ENCODE measurements at places on chromosomes 16 and 17.
A peak's percentile ranks its signal among the peaks of the same experiment; 100 is the strongest.

DNA sequence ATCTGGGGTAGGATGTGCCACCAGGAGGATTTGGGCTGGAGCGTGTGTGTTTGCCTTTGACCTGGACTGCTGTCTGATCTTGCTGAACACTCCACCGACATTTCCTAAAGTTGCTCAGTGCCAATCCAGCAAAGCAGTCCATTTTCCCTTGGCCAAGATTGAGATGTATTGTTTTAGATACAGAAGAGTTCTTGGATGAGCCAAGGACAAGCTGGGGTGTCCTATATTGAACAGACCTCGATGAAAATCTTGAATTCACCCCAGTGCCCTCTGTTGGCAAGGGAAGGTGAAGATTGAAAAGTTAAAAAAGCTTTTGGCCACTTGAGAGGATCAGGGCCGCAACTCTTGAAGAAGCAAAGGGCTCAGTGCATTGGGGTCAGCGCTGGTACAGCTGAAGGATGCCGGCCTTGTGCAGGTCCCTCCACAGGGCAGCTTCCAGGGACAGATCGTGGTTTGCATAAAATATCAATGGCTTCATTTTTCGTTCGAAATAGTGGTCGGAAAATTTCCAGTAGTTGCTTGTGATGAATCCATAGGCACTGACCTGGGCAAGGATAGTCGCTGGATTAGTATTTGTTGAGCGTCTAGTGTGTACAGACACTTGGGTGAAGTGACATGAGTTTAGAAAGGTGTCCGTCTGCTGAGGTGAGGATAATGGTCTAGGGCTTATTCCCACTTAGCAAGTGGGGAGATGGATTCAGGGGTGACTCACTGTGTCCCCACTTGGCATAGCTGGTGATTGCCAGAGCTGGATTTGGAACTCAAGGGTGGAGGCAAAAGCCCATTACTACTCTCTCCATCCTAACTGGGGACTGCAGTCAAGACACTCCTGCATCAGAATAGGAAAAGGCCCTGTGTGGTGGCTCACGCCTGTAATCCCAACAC is 19.7 kb downstream of the ST6GALNAC2 start:
- no peak for DNase-seq

- DNase-seq, result no peak
Observed at GRCh38 chr17:62998665-62999393, 32.8 kb downstream of the TANC2 start.

GRCh38 chr16:66728117-66728787 is 23.2 kb downstream of the DYNC1LI2 start:
- DNase-seq, result peak; percentile 71

DNA sequence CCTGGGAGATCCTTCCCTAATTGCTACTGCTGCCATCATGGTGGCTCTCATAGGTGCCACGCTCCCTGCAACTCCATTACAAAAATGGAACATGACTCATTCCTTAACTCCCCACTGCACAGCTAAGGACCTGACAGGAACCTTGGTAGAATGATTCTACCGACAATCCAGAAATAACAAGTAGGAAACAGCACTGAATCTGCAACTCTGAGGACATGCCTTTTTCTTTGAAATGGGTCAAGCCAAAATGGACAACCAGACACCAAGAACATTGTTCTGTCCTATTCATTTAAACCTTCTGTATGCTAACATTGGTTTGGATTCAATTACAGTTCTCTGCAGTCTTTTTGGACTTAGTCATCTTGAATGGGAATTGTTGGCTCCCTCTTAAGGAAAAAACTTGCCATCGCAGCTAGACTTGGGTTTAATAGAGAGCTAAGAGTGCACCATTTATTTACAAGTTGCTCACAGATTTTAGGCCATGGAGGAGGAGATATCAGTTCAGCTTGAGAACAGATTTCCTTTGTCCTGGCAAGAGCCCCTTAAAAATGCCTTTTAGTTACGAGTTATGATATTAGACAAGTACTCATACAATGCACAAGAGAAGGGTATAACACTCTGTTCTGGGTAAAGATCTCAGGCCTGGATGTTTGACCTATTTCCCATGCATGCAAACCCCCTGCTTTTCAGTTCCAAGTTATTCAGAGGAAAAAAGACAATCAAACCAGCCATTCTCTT is 20.9 kb upstream of the NSRP1 start:
- peak; percentile 75 for DNase-seq

- no peak for DNase-seq
Observed at GRCh38 chr16:69240331-69240730, 53.4 kb downstream of the SNTB2 start.

DNA sequence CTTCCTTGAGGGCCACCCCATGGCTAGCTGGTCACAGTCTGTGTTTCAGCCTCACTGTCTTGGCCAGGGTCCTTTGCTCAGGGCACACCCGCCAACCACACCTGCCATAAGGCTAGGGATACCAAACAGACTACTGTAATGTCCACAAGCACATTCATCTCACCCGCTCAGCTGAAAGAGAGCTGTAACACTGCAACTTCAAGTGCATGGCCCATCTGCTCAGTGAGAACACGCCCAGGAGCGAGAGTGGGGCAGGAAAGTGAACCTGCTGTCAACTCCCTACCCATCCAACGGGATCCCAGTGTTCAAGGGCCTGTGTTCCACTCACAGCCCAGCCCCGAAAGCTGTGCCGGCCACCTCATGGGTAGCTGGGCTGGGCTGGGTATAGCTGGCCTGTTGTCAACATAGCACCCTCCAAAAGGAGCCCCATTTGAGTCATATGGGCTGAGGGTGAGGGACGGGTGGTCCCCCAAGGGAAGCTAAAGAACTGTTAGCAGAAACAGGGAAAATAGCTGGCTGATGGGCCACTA is 55.7 kb downstream of the SCNN1B start:
- DNase-seq, result peak; percentile 98

DNA sequence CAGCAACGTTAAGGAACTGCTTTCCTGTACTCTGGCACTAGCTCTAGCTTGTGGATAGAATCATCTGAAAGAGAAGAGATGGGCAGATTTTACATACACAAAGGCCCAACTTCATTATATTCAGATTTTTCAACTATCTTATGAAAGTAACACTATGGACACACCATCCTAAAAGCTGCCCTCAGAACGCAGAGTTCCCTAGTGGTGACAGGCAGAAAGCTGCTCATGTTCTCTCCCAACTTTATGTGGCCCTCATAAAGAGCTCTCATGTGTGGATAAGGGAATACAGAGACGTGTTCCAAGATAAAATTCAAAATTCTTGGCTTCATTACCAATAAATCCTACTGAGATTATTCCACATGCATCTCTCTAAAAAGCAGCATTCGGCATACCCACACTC is 1.5 kb downstream of the CFAP20 start:
- no peak for DNase-seq

GRCh38 chr16:64153718-64154117 is 968.1 kb downstream of the CDH11 start:
- DNase-seq, result no peak

- no peak for DNase-seq
Observed at GRCh38 chr17:72191921-72192799, 71.3 kb downstream of the SOX9 start.

GRCh38 chr16:49592546-49593423 is 219.2 kb downstream of the C16orf78 start:
- peak; percentile 74 for DNase-seq

- no peak for DNase-seq
Observed at GRCh38 chr16:75758215-75758614, 31.9 kb upstream of the CPHXL start.

GRCh38 chr16:75256059-75256571 is 4.7 kb upstream of the BCAR1 start:
- DNase-seq, result no peak

DNA sequence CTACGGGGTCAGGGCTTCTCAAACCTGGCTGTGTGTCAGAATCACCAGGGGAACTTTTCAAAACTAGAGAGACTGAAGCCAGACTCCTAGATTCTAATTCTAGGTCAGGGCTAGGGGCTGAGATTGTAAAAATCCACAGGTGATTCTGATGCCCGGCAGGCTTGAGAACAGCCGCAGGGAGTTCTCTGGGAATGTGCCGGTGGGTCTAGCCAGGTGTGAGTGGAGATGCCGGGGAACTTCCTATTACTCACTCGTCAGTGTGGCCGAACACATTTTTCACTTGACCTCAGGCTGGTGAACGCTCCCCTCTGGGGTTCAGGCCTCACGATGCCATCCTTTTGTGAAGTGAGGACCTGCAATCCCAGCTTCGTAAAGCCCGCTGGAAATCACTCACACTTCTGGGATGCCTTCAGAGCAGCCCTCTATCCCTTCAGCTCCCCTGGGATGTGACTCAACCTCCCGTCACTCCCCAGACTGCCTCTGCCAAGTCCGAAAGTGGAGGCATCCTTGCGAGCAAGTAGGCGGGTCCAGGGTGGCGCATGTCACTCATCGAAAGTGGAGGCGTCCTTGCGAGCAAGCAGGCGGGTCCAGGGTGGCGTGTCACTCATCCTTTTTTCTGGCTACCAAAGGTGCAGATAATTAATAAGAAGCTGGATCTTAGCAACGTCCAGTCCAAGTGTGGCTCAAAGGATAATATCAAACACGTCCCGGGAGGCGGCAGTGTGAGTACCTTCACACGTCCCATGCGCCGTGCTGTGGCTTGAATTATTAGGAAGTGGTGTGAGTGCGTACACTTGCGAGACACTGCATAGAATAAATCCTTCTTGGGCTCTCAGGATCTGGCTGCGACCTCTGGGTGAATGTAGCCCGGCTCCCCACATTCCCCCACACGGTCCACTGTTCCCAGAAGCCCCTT is 10.9 kb downstream of the STH start:
- no peak for DNase-seq

- DNase-seq, result peak; percentile 7
Observed at GRCh38 chr17:17508019-17508535, 11.9 kb upstream of the RASD1 start.

GRCh38 chr17:32016231-32016630 is 9.0 kb downstream of the LRRC37B start:
- no peak for DNase-seq

DNA sequence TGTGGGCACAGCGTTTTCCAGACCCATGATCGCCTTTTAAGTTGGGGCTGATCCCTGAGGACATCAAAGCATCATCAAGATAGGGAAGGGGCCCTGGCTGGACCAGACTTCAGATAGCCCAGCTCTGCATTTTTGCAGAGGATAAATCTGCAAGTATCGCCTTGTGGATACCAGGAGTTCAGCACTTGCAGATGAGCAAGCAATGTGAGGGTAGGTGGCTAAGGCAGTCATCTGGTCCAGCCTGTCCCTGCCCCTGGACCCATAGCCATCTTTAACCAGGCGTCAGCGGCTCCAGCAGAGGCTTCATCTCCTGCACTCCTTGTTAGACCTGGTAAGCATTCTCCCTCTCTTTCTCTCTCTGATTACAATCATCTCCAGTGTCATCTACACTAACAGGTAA is 9.0 kb upstream of the MRPS23 start:
- DNase-seq, result no peak

GRCh38 chr16:87582216-87582965 is 19.9 kb upstream of the JPH3 start:
- DNase-seq, result no peak

- no peak for DNase-seq
Observed at GRCh38 chr16:71384073-71384724, 25.7 kb downstream of the CALB2 start.

DNA sequence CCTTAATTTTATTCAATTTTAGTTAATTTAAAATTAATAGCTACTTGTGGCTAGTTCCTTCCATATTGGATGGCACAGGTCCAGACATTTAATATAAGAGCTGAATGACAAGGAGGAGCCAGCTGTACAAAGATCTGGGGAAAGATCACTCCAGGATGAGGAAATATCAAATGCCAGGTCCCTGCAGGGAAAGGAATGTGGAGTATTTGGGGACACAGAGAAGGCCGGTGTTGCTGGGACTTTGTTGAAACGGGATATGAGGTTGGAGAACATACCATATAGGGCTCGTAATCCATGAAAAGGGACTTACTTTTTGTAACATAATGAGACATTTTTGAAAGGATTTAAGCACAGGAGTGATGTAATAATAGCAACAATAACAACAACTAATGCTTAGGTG is 426.8 kb downstream of the HS3ST4 start:
- no peak for DNase-seq

GRCh38 chr17:77445760-77446532 is 305.2 kb downstream of the SEC14L1 start:
- no peak for DNase-seq

DNA sequence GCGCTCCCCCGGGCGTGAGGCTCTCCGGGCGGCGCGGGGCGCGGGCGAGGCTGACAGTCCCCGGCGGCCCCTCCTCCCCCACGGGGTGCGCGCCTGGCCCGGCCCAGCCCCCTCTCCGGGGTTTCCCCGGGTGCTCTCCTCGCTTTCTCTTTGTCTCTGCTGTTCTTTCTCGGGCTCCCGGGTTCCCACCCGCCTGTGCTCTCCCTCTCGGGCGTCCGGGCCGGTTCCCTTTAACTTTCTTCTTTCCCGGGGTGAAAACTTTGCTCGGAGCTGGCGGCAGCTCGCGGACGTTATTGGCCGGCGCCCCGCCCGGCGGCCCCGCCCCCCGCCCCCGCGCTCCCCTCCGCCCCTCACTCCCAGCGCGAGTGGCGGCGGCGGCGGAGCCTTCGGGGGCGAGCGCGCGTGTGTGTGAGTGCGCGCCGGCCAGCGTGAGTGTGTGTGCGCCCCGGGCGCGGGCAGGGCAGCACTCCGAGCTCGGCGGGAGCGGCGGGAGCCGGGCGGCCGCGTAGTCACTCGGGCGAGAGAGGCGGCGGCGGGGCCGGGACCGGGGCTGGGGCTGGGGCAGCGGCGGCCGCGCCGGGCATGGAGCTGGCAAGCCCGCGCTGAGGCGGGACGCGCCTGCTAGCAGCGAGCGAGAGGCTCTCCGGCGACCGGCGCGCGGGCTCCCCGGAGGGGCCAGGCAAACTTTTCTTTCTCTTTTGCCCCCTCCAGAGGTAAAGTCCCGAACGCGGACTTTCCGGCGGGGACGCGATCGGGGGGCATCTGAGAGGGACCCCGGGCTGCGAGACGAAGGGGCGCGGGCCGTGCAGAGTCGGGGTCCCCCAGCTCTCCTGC is at the start of gene NTN1:
TSS of gene NTN1 (plus strand) at position 353 of the 834 bp plus-strand sequence. CDS start 864 bp downstream, outside the sequence.
- DNase-seq, result peak; percentile 22

DNA sequence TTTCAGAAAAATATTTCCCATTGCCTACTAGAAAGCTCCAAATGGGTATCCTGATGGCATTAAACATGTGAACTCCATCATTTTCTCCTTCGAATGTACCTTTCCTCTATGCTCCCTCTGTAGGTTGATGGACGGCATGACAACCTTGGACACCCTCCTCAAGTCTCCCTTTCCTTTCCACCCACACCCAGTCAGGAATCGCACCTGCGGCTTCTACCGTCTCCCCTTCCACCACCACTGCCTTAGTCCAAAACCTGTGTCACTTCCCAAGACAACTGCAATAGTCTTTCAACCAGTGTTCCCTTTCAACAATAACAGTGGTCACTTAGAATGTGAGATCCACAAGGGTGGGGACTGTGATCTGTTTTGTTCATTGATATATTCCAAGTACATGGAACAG is 233.1 kb upstream of the AXIN2 start:
- DNase-seq, result peak; percentile 35

GRCh38 chr17:18257982-18258355 is 569 bp downstream of the FLII start:
- no peak for DNase-seq

- DNase-seq, result no peak
Observed at GRCh38 chr16:54068212-54068611, 218.4 kb downstream of the IRX3 start.
